ENCODE measurements at places on chromosomes 1 and 21.

DNA sequence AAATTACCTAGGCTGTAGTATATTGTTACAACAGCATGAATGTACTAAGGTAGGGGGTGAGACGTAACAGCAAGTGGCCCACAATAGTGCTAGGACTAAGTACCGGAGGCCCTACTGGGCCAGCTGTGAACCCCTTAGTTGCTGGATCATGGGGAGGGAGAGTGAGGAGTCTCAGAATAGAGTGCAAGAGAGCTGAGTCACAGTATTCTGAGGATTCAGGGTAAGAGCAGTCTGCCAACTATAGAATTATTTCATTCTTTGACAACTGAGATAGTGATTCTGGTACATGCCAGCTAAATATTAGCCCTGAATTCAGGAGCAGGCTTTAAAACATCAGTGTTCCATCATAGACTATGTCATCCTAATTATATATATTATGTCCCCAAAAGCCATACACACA lies 218.7 kb downstream of the TM2D1 start:
- DNase-seq = no peak

DNA sequence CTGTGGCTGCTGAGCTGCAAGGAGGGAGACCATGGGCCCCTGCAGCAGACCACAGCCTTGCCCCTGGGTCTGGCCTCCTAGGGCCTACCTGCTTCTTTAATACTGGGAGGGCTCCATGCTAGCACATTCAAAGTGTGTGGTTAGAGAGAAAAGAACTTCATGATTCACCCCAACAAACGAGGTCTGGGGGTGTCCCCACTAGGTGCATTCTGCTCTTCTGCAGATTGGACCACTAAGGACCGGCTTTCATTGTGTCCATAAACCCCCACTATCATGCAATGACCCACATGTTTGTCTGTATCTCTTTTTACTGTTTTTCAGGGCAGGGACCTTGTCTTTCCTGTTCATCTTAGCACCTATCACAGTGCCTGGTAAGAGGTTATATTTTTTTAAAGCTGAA lies 185.4 kb downstream of the OMA1 start:
- no peak for DNase-seq

- DNase-seq = no peak
These were observed 32.2 kb downstream of the OPTC start for GRCh38 chr1:203526130-203526529.

DNA sequence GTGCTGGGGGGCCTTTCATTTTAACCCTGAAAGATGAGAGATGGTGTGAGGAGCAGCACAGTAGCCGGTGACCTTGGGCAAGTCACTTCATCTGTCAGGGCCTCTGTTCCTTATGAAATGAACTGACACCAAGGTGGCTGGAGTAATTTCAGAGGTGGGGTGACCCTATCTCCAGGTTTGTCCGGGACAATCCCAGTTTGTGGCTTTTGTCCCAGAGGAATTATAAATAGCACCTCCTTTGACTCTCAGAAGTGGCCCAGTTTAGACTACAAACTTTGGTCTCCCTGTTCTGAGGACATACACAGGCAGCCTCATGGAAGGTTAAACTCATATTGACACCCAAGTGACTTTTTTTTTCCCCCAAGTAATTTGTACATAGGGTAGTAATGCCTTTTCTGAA lies 14.6 kb downstream of the ACTN2 start:
- no peak for DNase-seq

GRCh38 chr1:210321552-210321951 lies 7.2 kb upstream of the HHAT start:
- DNase-seq = no peak

DNA sequence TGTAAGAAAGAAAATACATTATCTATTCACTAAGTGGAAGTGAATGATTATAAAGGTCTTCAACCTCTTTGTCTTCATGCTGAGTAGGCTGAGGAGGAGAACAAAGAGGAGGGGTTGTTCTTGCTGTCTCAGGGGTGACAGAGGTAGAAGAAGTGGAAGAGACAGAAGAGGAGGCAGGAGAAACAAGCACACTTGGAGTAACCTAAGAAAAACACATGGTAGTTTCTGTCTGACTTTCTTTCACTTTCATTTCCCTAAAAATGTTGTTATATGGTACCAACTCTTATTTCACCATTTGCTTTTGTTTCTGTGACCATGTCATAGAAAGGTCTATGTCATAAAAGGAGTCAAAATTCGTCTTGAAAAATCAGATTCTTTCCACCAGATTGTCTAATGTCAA lies 696.6 kb upstream of the BRINP3 start:
- DNase-seq = no peak

- no peak for DNase-seq
These were observed 73.7 kb downstream of the PDE4B start for GRCh38 chr1:65866439-65866838.

DNA sequence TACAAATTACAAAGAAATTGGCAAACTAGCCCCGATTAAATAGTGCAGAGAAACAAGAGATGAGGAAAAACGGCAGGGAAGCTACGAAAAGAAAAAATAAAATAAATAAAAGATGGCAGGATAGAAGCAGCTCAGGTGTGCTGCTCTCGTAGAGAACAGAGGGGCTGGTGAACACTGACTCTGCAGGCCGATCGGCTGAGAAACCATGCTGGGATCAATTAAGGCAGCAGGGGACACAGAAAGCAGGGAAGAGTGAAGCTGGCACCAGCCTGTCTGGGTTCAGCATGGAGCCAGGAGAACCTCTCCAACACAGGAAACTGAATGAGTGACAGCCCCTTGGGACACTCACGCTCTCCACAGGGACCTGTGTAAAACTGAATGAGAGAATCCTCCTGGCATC lies 39.5 kb upstream of the TMPRSS15 start:
- DNase-seq = no peak

DNA sequence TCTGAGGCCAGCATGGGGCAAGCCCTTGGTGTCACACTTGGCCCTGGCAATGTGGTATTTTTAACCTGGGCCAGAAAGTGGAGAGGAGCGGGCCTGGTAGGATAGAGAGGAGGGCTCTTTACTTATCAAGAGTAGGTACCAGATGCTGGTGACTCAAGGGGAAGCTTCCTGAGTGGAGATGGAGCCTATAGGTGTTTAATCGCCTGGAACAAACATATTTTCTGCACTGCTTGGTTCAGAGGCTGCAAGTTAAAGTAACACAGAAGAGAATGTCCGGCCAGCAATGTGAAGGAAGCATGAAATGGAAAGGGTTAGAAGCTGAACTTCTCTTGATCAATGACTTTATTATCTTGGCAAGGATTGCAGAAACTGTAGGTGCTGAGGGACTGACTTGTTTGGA lies 74.3 kb downstream of the DDR2 start:
- no peak for DNase-seq
